H1 (cell line): ENCODE measurements at places on chromosomes 12 and 14. TPM values are rescaled to one million over a fixed set of nuclear protein-coding genes. Genes with fewer than 3 reads are reported as not detected.

DNA sequence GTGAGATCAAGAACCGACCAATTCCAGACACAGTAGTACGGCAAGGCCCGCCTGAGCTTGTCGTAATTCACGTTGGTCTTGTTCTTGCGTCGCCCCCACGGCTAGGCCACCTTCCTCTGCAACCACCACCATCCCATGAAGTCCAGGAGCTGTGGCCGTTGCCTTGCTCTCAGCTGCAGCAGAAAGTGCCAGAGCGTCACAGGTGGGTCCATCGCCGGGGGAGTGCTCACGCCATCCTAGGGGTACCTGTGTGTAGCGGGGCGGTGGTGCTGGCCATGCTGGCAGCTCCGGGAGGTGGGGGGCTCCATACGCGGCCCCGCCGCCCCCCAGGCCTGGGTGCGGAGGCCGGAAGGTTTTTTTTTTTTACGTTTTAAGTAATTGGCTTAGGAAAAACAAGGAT, 23.1 kb downstream of the TMEM121 start:
- no peaks in the 10 kb centered on the region for H3K4me1 ChIP-seq
- H3K27me3 ChIP-seq: no peaks in the 10 kb centered on the region
- H3K27ac ChIP-seq: no peak overlapping the region

DNA sequence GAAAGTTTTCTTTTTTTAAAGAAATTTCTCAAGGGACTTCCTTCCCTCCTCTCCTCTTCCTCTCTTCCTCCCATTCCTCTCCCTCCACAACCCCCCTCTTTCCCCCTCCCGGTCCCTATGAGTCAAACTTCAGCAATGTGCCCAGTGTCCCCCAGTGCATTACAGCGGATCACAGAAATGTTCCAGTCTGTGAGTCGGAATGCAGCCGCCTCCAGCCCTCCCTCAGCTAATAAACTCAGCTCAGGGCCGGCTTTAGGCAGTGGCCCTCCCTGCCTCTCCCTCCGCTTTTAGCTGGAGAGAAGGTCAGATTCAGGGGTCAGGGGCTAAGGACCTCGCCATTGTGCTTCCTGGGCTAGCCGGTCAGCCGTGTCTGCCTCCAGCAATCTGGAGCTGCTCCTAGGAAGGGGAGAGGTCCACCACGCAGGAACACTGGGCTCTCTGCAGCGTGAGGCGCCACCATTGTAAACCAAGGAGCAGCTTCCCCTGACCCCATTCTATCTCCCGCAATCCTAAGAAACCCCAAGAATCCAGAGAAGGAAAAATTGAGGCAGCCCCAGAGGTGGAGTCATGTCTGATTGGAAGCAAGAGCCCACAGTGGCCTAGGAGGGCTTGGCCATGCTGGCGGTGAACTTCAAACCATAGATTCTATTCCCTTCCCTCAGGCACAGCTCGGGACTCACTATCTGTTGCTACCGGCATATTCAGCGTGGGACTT, 1.1 kb upstream of the HDAC7 start:
- H3K27ac ChIP-seq: peak overlapping the region; percentile 93; the same call in 1 of the 2 replicates
- no peaks in the 10 kb centered on the region for H3K36me3 ChIP-seq
- H3K4me1 ChIP-seq: peaks cover 33% of the 10 kb centered on the region
- no peaks in the 10 kb centered on the region; the same call in 1 of the 2 replicates for H3K27me3 ChIP-seq
- peak overlapping the region; percentile 66; the same call in 1 of the 2 replicates for H3K4me3 ChIP-seq

- H3K36me3 ChIP-seq: no peaks in the 10 kb centered on the region
- H3K27ac ChIP-seq: no peak overlapping the region
- H3K4me1 ChIP-seq: peaks cover 3% of the 10 kb centered on the region; the same call in 1 of the 2 replicates
- H3K4me3 ChIP-seq: no peak overlapping the region
Observed at GRCh38 chr12:100800723-100801122, 6.1 kb downstream of the ANO4 start.

- H3K4me3 ChIP-seq: no peak overlapping the region
- H3K27me3 ChIP-seq: no peaks in the 10 kb centered on the region
- peaks cover 7% of the 10 kb centered on the region for H3K4me1 ChIP-seq
- DNase-seq: no peak
- H3K27ac ChIP-seq: no peak overlapping the region
Observed at GRCh38 chr14:70885343-70886022, 21.8 kb upstream of the PCNX1 start.

DNA sequence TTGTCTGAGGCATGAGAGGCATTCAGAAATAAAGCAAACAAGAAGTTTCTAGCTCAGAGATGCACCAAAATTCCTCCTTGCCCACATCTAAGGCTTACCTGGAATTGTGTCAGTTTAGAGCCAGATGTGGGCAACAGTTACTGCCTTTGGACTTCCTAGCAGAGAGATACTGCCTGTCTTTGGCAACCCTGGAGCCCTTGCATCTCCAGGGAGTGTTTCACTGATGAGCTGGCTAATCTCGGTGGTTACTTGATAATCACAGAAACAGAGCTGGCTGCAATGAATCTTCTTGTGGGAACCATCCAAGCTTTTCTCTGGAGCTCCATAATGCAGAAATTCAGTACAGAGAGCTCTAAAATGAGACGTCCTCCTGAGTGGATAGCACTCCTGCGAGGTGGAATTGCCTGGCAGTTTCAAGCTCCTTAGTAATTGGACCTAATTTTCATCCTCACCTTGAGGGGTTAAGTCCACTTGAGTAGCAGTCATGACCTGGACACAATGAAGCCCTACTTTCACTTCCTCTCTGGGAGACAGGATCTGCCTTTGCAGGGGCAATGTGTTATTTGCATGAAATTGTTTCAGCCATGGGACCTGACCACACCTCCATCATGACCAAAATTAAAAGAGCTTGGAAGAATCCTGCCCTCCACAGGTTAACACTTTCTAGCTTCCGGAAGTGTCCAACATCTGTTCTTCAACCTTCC, 108.8 kb upstream of the ARHGAP5 start:
- no peak overlapping the region for H3K4me3 ChIP-seq
- no peaks in the 10 kb centered on the region for H3K36me3 ChIP-seq
- H3K4me1 ChIP-seq: no peaks in the 10 kb centered on the region
- H3K27ac ChIP-seq: no peak overlapping the region

- DNase-seq: no peak
- peak overlapping the region; percentile 18; the same call in 1 of the 2 replicates for H3K4me3 ChIP-seq
- peaks cover 14% of the 10 kb centered on the region; the same call in 1 of the 2 replicates for H3K4me1 ChIP-seq
Observed at GRCh38 chr12:10362828-10363657, 26.8 kb downstream of the KLRK1 start.

GRCh38 chr12:4050340-4050739, 177.1 kb upstream of the PARP11 start:
- H3K4me3 ChIP-seq: no peak overlapping the region
- DNase-seq: peak; percentile 33
- H3K27me3 ChIP-seq: no peaks in the 10 kb centered on the region

DNA sequence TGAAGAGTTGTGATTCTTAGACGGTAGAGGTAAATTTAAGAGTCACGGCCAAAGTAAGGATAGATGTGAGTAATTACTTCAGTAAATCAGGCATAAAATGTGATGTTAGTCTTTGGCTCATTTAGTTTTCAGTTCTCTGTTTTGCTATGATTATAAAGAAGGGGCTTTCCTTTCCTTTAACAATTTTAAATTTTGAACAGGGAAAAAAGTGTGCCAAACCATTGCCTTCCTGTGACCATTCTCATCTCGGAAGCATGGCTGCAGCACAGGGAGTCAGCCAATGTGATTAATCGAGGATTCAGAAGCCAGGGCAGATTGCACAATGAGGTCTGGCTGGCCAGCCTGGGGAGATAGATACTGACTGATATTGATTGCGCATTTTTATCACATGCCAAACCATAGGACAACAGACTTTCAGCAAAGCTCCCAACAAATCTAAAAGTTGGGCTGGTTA, 480.2 kb upstream of the PRICKLE1 start:
- DNase-seq: no peak
- H3K4me3 ChIP-seq: no peak overlapping the region
- H3K4me1 ChIP-seq: no peaks in the 10 kb centered on the region
- H3K36me3 ChIP-seq: no peaks in the 10 kb centered on the region

DNA sequence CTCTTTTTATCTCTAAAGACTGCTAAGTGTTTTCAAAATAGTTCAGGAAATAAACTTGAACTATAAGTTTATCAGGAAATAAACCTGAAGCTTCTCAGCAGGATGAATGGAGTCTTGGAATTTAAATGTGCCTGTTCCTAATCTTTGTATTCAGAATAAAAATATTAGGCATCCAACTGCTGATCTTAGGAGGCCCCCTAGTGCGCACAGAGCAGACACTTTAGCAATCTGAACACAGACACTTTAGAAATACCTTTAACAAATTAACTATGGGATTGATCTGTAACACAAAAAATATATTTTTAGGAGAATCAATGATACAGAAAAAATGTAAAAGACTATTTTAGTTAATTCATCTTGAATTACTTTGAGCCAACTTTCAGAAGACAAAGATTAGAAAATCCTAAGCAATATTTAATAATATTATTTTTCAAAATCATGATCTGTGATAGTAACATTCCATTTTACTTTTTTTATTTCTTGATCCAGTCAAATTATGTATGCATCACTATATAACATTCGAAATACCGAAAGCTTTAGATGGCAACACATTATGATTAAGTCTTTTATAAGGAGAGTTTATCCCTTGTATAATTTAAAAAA, 80.9 kb downstream of the SLC41A2 start:
- no peaks in the 10 kb centered on the region for H3K4me1 ChIP-seq
- H3K4me3 ChIP-seq: no peak overlapping the region
- no peaks in the 10 kb centered on the region for H3K36me3 ChIP-seq
- H3K27me3 ChIP-seq: no peaks in the 10 kb centered on the region
- DNase-seq: no peak

DNA sequence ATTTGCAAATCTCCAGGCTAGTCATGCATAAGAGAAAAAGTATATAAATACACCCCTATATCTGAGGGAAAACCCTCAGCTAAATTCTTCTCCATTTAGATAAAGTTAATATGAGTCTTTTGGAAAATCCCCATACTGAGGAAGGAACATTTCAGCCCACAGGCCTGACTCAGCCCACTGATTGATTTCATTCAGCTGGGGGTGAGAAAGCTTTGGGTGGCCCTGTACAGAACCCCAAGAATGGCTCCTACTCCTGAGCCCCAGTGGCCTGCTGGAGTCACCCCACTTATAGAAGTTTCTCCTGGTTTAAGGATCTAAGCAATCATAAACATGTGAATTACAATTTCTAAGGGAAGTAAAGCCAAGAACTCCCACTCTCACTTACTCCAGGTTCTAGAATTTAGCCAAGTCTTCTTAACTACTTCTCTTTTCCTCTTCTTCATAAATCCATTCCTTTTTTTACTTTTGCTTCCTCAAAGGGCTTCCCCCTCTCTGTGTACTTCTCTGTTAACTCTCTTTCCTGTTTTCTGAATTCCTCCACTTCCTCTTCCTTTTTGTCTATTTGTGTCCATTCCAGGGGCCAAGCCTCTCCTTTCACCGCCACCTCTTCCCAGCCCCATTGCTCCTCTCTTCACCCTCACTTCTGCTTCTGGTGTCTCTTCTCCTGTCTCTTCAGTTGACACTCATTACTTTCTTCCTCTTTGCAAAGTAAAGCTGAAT, 21.0 kb downstream of the RTN1 start:
- no peaks in the 10 kb centered on the region for H3K27me3 ChIP-seq
- no peaks in the 10 kb centered on the region for H3K36me3 ChIP-seq
- no peaks in the 10 kb centered on the region for H3K4me1 ChIP-seq
- no peak overlapping the region for H3K27ac ChIP-seq

The BICDL1 gene
- total RNA-seq: 25.9 and 26.9 TPM in 2 replicates

The DTX1 gene
- 6.9 and 8.6 TPM in 2 replicates for total RNA-seq

The EML5 gene
- total RNA-seq: 0.55 and 0.88 TPM in 2 replicates

The GPR84 gene
- not detected in 2 replicates for total RNA-seq
